ENCODE measurements at places on chromosomes 16 and 17.

DNA sequence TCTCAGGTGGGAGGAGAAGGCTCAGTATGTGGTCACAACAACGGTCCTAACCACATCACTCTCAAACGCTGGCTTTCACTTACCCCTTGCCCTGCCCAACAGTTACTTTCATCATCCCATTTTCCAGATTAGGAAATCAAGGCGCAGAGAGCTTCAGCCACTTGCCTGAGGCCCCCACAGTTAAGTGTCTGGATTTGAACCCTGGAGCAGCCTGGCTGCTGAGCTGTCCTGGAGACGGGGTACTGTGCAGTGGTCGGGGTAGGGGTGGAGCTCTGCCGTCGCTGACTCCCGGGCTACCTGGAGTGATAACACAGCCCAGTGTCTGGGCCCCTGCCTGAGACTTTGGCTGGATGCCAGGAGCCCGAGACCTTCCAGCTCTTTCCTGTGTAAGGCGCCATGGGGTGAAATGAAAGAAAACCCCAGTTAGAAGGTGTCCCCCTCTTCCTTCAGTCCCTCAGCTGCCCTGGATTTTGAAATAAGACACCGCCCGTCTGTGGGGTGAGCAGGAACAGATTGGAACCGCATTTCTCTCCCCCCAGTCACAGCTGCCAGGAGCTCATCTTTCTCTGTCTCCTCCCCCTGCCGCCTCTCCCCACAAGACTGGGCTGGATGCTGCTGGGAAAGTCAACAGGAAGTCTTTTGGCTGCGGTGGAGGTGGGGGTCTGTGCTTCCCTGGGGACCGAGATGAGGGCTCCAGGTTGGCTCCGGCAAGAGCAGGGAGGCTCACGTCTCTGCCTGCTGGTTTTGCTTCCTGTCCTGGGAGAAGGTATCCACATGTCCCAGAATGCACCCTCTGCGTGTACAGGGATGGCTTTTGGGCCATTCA is 280.2 kb downstream of the SEC14L1 start:
- peak; percentile 59 for DNase-seq

DNA sequence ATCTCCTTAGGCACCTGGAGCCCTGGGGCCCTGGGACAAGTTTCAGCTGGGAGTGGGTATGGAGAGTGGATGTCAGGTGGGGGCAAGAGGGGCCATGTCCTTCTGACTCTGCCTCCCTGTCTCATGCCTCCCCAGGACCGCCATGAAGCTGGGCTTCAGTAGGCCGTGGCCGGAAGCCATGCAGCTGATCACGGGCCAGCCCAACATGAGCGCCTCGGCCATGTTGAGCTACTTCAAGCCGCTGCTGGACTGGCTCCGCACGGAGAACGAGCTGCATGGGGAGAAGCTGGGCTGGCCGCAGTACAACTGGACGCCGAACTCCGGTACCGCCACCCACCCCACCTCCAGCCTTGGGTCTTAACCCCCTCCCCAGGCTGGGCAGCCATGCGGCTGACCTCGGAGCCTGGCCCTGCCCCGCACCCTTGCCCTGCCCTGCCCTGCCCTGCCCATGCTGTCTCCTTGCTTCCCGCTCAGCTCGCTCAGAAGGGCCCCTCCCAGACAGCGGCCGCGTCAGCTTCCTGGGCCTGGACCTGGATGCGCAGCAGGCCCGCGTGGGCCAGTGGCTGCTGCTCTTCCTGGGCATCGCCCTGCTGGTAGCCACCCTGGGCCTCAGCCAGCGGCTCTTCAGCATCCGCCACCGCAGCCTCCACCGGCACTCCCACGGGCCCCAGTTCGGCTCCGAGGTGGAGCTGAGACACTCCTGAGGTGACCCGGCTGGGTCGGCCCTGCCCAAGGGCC is 20.0 kb downstream of the ACE start:
- no peak for DNase-seq

DNA sequence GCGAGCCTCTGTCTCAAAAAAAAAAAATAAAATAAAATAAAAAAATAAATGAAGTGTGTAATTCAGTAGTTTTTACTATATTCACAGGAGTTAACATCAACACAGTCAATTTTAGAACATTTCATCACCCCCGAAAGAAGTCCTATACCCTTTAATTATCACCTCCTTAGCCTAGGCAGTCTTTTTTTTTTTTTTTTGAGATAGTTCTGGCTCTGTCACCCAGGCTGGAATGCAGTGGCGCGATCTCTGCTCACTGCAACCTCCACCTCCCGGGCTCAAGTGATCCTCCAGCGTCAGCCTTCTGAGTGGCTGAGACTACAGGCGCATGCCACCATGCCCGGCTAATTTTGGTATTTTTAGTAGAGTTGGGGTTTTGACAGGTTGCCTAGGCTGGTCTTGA is 150.7 kb downstream of the SNX29 start:
- DNase-seq = no peak

GRCh38 chr17:50828508-50829170 is 6.7 kb upstream of the WFIKKN2 start:
- DNase-seq = no peak

GRCh38 chr17:36657763-36658490 is 56.5 kb downstream of the MRM1 start:
- no peak for DNase-seq

DNA sequence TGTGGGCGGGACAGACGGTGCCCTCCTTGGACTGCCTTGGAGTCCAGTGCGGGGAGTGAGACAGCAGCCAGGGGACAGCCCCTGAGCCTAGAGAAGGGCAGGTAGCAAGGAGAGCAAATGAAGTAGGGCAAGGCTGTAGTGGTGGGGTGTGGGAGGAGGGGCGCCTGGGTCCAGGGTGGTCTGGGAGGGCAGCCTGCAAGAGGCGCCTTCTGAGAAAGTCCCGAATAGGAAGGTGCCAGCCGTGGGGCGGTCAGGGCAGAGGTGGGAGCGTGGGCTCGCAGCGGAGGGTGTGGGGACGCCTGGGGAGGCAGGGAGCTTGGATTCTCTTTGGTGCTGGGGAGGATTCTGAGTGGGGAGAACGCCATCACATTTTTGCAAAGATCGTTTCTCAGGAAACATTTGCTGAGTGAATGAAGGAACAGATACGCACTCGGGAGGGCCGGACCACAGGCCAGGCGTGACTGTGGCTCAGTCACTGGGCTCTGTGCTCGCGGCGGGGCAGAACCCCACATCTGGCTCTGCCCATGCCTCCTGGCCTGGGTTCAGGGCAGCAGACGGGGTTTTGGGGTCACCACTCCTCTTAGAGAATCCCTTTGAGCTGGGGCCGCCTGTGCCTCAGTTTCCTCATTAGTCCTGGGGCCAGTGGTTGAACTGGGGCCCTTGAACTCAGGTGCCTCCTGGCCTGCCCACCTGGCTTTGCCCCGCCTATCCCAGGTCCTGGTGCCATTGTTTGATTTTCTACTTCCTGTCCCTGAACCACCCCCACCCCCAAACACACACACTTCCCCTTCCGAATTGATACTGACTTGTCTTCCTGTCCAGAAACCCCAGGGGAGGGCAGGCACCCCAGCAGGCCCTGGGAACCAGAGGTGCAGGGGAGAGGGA is 4.2 kb downstream of the SNN start:
- no peak for DNase-seq

- DNase-seq = peak; percentile 26
Measured at GRCh38 chr17:83194761-83195329, 115.4 kb downstream of the METRNL start.

- DNase-seq = no peak
Measured at GRCh38 chr17:22718689-22719088, 1026.4 kb downstream of the KCNJ18 start.

DNA sequence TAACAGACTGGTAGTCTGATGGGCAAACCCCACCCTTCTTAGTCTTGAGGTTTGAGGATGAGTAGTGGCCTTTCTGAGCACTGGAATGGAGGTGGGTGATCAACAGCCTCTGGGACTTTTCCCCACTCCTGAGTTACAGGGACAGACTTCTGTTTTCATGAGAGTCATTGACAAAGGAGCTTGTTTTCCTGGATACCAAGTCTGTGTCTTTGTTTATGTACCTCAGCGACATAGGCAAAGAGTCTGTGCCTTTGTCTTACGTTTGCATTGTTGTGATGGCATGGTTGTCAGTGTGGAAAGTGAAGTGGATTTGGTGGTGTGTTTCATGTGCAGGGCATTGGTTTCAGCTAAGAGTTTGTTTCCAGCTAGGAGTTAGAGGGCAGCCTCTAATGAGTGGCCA is 17.5 kb downstream of the EPN2 start:
- no peak for DNase-seq

DNA sequence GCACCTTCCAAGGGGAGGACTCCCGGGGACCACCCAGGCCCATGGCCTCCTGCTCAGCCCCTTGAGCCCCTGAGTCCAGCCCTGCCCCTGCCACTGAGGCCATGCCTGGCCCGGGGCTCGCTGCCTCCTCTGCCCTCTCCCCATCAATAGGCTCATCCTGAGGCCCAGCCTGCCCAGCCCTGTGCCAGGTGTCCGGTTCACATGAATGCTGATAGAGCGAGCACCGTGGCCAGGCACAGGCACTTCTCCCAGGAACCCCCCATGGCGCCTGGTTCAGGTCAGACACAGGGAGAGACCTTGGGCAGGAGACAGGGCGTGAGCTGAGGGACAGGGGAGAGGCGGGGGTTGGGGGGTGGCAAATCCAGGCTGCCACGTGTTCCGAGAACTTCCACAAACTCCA is 2.8 kb upstream of the PVALEF start:
- peak; percentile 20 for DNase-seq

GRCh38 chr17:28151001-28151400 is 108.5 kb downstream of the NLK start:
- no peak for DNase-seq

DNA sequence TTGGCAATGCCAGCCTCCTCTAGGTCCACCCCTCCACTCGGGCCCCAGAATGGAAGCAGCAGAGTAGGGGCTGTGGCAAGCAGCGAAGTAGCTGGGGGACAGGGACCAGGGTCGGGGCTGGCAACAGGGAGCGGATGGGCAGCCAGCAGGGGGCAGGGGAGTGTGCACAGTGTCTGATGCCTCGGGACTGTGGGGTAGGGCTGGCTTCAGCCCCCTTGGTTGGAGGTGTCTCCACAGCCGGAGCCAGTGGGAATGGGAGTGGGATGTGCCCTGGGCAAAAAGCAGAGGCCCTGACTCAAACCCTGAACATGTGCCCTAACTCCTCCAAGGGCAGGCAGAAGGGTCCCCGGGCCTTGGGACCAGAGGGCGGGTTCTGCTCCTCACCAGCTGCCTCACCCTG is 18.5 kb upstream of the ARHGAP27 start:
- DNase-seq = no peak

GRCh38 chr16:78515421-78515820 is 416.0 kb downstream of the WWOX start:
- no peak for DNase-seq

- DNase-seq = no peak
Measured at GRCh38 chr17:7097940-7098339, 16.7 kb downstream of the ASGR2 start.

DNA sequence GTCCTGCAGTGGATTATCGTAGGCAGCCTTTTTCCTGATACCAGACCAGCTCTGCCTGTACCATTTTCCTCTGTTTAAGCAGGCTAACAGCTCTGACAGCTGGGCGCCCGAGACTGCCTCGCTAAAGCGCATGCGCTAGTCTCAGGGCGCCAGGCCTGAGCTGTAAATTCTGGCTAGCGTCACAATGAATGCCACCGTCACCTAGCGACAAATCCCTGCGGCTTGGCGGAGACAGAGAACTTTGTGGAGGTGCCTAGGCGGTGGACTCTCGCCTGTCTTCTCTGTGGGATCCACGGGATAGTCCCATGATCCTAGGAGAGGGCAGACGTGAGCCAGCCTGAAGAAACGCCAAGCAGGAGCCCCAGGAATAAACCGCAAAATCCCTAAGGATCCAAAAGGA is 573.9 kb downstream of the KCNJ18 start:
- DNase-seq = no peak

DNA sequence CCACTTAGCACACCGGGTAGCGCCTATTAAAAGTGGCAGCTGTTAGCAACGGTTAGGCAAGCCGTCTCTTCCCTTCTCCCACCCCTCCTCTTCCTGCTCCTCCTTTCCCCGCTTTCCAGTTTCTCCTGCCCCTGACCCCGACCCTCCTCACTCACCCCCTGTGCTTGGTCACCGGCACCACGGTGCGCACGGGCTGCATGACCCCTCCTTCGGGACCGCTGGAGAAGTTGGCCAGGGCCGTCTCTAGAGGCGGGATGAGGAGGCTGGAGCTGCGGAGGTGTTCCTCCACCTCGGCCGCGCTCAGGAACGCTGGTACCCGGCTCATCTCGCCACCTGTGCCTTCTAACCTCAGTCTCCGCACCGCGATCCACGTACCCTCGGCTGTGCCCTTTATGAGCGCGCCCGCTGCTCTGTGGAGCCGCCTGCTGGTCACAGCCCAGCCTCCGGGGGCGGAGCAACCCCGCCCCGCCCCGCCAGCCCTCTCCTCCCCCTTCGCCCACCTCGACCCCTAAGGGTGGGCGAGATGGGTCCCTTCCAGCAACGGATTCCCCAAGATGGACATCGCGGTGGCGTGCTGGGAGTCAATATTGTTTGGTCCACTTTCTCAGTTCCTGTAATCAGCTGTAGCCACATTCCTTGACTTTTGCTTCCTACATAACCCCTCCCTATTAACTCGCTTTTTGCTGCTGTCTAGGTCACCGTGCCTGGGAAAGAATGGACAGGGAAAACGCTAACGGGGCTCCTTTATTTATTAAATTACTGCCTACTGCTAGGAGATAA is at the start of gene CRYM:
CRYM (minus strand) TSS at position 364 of the 780 bp plus-strand sequence; CDS start at position 325, 39 bp downstream.
- peak; percentile 86 for DNase-seq

DNA sequence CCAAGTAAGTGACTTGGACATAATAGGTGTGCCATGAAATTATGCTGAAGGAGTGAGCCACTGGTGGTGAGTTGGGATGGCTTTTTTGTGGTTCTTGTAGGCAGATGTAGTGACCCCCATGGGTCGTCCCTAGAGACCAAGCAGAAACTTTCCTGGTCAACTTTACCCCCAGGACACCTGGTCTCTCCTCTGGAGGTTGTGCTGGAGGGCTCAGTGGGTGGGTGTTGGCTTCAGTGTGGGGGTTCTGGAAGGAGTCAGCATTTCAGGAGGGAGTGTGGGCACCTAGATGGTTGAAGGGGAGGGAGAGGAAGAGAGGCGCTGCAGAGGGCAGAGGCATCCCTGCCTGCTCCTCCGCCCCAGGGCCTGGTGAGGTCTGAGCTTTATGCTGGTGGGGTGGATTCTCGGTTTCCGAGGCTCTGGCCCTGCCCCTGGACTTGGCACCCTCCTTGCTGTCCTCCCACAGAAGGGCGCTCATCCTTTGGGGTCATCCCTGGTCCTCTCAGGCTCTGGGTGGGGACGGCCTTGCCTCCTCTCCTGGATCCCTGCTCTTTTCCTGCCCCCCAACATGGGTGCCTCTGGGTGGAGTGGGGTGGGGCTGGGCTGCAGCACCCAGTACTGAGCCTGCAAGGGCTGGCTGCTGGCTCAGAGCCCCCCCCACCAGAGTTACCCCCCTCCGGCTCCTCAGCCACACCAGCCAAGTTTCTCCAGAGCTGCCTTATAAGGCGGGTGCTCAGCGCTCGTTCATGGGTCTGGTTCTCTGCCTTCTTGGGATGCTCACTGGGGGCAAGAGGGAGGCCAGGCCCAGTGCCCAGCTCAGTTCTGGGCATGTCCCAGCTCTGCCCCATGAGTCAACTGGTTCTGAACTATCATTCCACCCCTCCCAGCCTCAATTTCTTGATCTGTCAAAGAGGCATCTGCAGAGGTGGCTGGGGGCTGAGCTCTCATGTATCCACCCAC is 266.8 kb downstream of the SEC14L1 start:
- no peak for DNase-seq
